Stimulated activated CD8-positive, alpha-beta memory T cell treated with anti-CD3 and anti-CD28 coated beads, Interleukin-15, amount 100 ng/mL, for 48 hours (primary cell): ENCODE measurements at places on chromosomes 7 and 10.
A peak's percentile ranks its signal among the peaks of the same experiment; 100 is the strongest.

- DNase-seq: no peak
Observed at GRCh38 chr10:23694446-23694920, 255.6 kb downstream of the OTUD1 start.

DNA sequence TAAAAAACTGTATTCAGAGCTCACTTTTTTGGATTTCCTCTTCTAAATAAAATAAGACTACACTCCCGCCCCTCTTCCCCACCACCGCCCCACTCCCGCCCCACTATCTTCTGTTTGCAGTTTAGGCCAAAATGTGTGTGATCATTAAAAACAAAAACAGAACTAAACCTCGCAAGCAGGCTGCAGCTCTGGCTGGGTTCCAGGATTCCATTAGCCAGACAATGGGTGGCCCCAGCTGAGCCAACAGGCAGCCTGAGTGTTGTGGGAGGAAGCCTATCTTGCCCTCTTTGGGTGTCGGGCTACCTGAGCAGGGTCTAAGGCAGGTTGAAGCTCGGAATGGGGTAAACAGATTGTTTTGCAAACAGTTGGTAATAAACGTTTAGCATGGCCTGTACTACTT, 41.7 kb downstream of the ARL4A start:
- no peak for DNase-seq

- DNase-seq: no peak
Observed at GRCh38 chr7:40836218-40836617, 701.4 kb downstream of the SUGCT start.

- no peak for DNase-seq
Observed at GRCh38 chr10:62589689-62590088, 214.8 kb upstream of the ADO start.

DNA sequence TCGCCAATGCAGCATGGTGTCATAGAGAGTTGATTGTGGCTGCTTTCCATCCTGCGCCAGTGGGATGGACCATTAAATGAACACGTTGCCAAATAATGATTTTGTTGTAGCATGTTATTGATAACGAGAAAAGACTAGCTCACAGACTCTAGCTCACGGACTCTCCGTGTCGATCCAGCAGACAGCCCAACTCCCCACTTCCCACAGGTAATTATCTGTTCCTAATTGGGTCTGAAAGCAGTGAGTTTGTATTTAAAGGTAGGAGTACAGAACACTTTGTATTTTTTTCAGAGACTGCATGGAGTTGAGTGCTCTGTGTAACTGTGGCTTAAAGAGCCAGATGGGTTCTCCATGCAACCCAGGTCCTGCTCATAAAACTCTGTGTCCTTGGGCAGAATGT, 1250.5 kb downstream of the TYW1 start:
- no peak for DNase-seq

- DNase-seq: no peak
Observed at GRCh38 chr7:110548372-110548771, 542.6 kb upstream of the LRRN3 start.

- no peak for DNase-seq
Observed at GRCh38 chr7:27179030-27179429, 4.9 kb upstream of the HOXA10 start.

- DNase-seq: no peak
Observed at GRCh38 chr7:77866370-77866769, 67.8 kb downstream of the PHTF2 start.

- no peak for DNase-seq
Observed at GRCh38 chr10:33164060-33164709, 170.3 kb downstream of the NRP1 start.

- DNase-seq: no peak
Observed at GRCh38 chr7:66277492-66277891, 72.4 kb downstream of the TPST1 start.

DNA sequence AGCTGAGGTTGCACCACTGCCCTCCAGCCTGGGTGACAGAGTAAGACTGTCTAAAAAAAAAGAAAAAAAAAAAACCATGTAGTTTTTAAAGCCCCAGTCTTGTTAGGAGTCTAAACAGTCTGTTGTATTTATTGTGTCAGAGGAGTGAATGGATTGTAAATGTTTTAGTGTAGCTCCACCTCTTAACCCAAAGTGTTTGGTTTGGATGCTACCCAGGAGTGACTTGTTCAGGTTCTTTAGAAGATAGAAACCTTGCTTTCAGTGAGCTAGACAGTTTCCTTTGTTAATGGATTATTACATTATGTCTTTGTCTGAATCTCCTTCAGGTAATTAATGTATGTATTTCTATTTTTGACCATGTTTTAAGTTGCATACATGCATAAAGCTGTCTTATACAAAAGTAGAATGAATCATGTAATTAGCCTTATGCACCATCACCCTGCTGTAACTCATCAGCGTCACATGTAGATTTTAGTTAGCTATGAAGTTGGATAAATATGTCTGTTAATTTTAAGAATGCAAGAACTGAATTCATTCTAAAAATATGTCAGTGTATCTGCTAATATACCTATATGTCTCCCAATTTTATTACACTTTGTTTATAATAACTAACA, 97.7 kb downstream of the TAF3 start:
- no peak for DNase-seq

DNA sequence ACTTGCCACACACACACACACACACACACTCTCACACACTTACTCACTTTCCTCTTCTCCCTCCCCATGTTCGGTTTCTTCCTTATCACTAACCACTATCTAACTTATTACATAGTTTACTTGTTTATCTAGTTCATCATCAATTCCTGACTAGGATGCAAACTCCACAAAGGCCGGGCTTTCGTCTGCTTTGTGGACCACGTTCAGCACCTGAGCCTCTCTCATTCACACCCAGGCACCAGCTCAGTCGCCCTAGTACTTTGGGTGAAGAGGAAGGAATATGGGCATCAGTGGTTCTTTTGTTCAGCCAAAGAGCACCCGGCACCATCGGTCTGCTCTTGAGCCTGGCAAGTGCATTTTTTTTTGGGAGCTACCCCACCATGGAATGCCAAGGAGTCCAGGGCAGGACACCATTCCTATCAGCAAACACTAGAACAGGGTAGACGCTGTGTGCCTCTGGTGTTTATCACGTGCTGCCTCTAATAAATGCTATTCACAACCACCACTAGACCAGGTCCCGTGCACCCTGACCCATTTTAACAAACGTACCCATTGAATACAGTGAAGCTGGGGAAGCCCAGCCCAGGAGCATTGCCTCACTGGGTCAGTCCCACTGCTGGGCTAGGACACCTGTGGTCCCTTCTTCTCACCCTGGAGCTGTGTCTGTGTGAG, 2.2 kb downstream of the C10orf67 start:
- no peak for DNase-seq

- peak; percentile 37 for DNase-seq
Observed at GRCh38 chr10:77836299-77836820, 90.2 kb downstream of the DLG5 start.

DNA sequence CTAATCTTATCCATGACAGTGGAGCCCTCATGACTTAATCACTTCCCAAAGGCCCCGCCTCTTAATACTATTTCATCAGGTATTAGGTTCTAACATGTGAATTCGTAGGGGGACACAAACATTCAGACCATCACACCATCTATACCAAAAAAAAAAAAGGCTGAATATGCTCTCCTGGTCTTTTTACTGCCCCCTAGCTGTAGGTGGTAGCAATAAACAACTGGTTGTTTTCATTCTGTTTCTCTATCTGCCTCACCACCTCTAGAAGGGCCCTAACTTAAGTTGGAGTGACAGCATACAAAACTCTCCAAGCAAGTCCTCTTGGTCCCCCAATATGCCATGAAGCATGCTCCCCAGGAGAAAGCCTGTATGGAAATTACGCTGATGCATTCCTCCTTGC, 94.1 kb downstream of the GRM8 start:
- no peak for DNase-seq

DNA sequence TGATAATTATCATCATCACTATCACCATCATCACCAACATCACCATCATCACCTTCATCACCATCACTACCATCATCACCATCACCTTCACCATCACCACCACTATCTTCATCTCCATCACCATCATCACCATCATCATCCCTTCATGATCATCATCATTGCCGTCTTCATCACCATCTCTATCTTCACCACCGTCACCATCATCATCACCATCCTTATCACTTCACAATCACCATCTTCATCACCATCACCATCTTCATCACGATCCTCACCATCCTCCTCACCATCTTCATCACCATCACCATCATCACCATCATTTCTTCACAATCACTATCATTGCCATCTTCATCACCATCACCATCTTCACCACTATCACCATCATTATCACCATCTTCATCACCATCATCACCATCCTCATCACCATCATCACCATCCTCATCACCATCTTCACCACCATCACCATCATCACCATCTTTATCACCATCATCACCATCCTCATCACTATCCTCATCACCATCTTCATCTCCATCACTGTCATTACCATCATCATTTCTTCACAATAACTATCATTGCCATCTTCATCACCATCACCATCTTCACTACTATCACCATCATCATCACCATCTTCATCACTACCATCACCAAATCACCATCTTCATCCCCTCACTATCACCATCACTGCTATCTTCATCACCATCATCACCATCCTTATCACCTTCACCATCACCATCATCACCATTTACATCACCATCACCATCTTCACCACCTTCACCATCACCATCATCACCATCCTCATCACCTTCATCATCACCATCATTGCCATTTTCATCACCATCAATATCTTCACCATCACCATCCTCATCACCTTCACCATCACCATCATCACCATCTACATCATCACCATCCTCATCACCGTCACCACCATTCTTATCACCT, 72.4 kb upstream of the DNAAF5 start:
- no peak for DNase-seq

- DNase-seq: no peak
Observed at GRCh38 chr10:73623056-73623455, 18.2 kb downstream of the MYOZ1 start.

DNA sequence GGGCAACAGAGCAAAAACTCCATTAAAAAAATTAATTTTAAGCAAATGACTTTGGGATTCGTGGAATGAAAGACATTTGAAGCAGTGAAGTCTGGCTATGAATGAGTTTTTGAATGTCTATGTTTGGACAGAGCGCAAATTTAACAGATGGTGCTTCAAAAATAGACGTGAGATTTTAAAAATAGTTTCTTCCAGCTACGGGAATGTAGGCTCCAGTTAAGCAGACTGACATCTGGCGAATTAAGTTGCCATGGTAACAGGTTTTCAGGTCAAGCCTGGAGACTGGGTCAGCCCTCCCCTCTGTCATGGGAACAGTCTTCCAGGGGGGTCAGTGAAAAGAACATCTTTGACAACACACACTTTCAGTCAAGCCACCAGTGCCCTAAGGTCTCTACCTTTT, 62.0 kb downstream of the MYOF start:
- DNase-seq: no peak

GRCh38 chr10:90136731-90137316, 435.4 kb downstream of the KIF20B start:
- DNase-seq: no peak

- no peak for DNase-seq
Observed at GRCh38 chr10:13382703-13383398, 34.8 kb upstream of the SEPHS1 start.

DNA sequence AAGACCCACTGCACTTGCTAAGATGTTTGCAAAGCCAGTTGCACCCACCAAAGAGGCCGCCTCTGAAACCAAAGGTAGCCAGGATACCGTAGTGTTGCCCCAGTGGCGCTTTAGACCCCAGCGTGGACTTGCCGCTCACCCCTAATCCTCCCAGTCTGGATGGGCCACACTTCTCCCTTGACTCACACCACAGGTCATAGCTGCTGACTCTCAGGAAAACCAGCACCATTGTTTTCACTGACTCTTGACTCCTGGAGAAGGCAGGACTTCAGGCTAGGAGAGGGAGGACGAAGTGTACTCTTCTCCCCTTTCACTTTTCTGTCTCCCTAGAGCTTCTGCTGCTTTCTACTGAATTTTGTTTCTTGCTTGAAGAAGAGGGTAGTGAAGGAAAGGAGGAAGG, 22.3 kb downstream of the RAB19 start:
- no peak for DNase-seq
